Stimulated activated CD4-positive, alpha-beta T cell treated with anti-CD3 and anti-CD28 coated beads, Interleukin-1b, Interleukin-23, amount 100 ng/mL, for 4 hours (primary cell): ENCODE measurements at places on chromosomes 3 and 15.

DNA sequence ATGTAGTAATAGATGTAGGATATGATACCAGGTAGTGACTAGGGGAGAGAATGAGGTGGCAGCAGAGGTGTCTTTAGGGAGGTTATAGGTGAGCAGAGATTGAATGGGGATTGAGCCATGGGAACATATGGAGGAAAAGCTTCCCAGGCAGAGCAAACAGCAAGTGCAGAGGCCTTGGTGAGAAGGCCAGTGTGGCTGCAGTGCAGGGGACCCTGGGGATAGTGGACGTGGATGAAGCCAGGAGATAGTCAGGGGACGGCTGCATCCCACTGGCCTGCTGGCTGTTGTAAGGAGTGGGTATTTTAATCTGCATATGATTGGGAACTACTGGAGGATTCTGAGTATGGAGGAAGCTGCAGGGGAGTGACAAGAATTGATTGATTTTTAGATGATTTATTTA, 62.7 kb upstream of the TRAK1 start:
- DNase-seq = no peak

- no peak for DNase-seq
Observed at GRCh38 chr3:153830552-153830951, 290.6 kb upstream of the ARHGEF26 start.

DNA sequence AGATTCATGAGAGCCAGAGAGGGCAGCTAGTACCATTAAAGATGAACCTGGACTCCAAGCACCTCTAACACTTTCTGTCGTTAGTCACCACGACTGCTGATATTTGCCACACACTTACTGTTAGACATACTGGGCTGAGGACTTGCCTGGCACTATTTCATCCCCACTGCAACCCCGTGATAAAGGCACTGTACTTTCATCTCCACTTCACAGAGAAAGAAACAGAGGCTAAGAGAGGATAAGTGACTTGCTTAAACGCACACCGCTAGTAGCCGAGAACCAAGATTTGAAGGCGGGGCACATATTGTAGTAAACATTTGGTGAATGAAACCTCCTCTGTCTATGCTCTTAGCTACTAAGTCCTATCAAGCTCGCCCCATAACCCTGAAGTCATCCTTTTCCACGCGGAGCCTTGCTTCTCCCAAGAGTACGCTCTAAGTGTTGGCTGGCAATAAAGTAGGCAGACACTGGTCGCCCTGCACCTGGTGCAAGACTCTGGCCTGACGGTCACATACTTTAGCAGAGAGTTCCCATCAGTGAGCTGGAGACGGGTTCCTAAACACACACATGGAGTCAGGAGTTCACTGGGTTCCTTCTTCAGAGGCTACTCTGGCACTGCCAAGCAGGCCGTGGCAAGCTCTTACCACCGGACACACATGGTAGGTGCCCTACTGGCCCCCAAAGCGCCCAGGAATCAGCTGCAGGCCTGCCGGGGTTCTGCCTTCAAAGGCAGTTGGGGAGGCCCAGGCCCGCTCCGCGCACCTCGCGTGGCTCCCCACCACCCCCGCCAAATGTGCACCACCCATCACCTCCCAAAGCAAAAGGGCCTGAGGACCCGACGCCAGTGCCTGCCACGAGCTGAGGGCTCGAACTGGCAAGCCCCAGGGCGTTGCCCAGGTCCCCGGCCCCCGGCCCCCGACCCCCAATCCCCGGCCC, 951 bp downstream of the POMGNT2 start:
- DNase-seq = peak; percentile 21

DNA sequence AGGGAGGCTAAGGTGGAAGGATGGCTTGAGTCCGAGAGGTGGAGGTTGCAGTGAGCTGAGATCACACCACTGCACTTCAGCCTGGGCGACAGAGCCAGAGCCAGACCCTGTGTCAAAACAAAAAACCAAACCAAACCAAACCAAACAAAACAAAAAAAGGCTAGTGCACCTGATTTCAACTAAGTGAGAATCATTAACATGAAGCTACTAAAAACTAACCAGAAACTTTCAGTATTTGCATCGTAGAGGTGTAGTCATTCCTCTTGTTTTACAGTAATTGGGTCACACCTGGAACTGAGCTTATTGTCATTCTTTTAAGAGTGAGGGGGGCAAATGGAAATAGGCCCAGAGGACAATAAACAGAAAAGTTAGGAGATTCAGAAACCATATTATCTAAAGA, 58.5 kb downstream of the ST6GAL1 start:
- no peak for DNase-seq

DNA sequence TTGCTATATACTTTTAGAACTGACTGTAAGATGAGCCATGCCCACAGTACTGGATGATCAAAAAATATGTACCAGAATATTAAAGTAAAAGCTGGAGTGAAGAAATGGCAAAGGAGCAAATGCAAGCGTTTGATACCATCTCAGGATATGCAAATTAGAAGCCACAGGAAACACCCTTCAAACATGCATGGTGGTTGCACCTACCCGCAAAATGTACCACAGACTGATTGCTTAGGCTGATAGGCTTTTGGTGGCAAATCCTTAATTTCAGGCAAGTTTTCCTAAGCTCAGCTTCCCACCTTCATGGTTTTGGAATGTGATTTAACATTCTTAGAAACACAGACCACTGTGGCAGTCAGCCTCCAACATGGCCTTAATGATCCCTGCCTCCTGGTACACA, 149.0 kb downstream of the PDZRN3 start:
- no peak for DNase-seq

DNA sequence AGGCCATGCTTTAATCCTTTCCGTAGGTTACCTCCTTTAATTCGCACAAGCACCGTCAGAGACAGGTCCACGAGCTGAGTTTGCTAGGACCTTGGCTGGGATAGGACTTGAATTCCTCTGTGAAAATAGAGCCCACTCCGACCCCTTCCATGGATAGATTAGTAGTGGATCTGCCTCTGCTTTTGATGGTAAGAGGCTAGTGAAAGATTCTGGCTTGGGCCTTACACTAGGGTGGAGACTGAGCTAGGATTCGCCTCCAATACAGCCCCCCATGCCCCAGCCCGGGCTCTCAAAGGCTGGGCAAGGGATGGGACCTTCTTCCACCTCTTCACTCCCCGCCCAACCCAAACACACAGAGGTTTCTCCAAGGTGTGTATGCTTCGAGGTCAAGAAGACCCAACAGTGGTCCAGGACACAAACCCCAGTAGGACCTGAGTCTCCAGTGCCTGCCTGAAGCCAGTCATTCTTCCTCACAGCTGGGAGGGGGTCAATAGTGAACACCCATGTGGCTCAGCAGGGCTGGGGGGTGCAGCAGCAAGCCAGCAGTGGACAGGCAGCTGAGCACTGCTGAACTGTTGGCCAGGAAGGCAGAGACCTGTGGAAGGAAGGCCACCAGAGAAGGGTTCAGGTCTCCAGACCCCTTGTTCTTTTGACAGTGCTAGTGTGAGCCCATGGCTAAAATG, 75.7 kb downstream of the SPSB4 start:
- DNase-seq = no peak

DNA sequence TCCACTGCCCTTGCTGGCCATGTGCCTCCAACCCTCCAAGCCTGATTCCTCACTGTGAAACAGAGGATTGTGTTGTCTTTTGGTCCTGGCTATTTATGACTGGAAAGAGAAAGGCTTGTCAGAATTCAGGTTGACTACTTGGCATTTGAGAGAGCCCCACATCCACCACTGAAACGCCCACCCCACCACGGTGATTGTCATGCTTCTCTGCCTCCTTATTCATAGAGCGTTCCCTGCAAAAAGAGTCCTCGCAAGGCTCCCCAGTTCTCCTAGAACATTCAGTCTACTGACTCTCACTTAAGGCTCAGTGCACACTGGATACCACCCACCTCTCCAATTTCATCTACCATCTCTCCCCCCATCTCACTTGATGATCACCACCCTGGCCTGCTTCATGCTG, 162.9 kb upstream of the WNT5A start:
- no peak for DNase-seq

DNA sequence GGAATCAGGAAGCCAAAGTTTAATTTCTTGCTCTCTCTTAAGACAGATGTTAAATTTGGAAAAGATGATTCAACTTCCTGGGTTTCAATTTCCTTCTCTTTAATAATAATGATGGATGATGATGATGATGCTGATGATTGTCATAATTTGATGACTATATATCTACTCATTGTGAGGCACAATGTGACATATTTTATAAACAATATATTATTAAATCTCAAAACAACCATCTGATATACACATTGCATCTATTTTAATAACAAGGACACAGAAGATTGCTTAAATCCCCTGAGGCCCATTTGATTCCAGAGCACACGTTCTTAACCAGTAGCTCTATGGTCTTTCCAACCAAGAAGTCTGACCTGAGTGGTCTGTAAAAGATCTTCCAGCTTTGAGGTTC, 124.0 kb downstream of the CNTN6 start:
- DNase-seq = no peak

- DNase-seq = no peak
Observed at GRCh38 chr3:69999140-70000027, at the start of gene SAMMSON. SAMMSON (plus strand) TSS chr3:69999733.

DNA sequence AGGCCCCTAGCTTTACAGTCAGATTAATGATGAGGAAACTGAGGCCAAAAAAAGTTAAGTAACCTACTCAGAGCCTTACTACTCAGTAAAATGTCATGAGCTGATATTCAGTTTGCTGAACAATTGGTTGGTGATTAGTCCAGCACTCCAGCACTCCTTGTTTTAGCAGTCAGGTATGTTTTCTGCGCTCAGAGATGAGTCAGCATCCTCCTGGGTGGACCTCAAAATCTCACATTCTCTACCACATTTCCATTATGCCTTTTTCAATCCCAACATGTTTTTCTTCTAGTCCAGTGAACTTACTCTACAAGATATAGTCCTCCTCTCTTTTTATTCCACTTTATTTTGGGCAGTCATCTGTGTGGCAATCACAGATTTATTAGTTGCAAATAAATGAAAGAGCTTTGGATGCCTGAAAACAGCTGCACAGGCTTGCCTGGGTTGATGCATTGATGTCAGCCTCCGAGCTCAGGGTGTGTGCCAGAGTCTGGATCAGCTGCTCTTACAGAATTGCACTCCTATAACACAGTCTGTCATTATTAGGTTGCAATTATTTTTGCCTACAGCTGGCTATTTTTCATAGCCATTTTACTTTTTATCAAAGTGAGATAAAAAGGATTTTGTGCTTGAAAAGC, 133.2 kb downstream of the ARPP21 start:
- no peak for DNase-seq

DNA sequence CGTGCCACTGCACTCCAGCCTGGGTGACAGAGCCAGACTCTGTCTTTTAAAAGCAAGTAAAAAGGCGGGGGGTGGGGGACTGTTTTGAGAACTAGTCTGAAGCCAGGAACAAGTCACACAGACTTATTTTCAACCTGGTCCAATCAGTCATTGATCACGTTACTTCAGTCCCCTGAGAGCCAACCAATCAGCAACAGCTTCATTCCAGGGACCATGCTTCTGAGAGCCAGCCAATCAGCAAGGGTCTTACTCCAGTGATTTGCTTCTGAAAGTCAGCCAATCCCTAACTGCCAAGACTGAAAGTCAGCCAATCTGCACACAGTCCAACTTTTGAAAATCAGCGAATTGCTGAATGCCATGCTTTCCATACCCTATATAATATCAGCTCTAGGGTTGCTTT, 48.6 kb upstream of the C15orf39 start:
- no peak for DNase-seq

DNA sequence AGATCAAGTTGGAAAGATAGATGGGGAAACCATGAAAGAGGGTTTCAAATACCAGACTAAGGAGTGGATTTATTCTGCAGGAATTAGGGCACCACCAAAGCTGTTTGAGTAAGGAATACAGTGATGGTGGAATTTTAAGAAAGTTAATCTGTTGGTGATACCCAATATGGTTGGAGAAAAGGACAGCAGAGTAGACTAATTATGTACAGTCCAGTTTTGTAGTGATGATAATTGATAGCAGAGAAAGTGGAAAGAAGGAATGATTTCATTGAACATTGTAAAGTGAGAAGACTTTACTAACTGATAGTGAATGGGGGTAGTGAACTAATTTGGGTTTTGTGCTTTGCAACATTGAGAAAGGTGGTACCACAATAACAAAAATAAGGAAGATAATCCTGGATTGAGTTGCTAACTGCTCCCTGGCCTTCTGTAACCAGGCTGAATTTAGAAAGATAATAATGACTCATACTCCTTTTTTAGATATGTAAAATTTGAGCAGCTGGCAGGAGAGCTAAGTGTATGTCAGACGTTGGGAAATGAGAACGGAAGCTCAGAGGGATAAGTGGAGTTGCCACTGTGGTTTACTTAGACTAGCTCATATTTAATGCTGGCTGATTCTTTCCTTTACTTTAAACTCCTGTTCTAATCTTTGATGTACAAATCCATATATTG, 16.9 kb downstream of the TCAIM start:
- no peak for DNase-seq

DNA sequence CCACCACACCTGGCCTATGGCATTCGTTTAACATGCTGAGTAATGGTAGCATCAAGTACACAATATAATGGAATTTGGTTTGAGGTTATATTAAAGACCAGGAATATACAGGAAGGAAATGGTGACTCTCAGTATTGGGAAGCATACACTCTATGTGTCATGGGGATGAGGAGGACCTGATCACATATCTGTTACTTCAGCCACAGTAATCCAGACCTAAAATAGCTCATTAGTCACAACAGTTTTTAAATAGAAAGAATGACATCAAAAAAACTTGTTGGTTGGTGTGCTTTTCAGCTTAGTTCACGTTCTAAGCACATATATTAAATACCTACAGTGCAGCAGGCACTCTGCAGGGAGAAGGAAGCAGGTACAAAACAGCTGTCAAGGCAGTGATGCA, 52.5 kb upstream of the ATP2C1 start:
- DNase-seq = no peak

GRCh38 chr15:90642464-90643300, 74.5 kb upstream of the BLM start:
- no peak for DNase-seq

DNA sequence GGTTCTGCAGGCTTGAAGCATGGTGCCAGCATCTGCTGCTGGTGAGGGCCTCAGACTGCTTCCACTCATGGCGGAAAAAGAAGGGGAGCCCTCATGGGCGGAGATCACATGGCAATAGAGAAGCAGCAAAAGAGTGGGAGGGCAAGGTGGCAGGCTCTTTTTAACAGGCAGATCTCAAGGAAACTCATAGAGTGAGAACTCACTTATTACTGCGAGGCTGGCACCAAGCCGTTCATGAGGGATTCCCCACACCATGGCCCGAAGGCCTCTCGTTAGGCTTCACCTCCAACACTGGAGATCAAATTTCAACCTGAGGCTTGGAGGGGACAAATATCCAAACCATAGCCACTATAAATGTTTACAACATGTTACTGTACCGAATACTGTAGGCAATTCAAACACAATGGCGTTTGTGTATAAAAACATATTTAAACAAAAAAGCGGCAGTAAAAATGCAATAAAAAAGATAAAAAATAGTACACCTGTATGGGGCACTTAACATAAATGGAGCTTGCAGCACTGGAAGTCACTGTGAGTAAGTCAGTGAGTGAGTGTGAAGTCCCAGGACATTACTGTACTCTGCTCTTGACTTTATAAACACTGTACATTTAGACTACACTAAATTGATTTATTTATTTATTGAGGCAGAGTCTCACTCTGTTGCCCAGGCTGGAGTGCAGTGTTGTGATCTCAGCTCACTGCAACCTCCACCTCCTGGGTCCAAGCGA, 18.8 kb upstream of the MOBP start:
- DNase-seq = no peak

GRCh38 chr15:90560229-90560776, 30.6 kb downstream of the CRTC3 start:
- DNase-seq = no peak
